ENCODE measurements at places on chromosomes 7 and 10.
A peak's percentile ranks its signal among the peaks of the same experiment; 100 is the strongest.

DNA sequence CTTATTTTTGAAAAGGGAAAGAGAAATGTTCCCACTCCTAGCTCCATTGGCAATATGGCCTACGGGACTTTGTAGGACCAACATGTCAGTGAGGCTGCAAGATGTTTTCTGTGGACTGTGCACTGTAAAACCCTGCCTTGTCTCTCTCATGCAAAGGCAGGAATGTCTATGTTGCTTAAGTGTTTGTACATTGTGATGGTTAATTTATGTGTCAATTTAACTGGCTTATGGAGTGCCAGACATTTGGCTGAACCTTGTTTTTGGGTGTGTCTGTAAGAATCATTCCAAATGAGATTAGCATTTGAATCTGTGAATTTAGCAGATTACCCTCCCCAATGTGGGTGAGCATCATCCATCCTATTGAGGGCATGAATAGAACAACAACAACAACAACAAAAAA lies 4.1 kb upstream of the PCLO start:
- no peak for DNase-seq

DNA sequence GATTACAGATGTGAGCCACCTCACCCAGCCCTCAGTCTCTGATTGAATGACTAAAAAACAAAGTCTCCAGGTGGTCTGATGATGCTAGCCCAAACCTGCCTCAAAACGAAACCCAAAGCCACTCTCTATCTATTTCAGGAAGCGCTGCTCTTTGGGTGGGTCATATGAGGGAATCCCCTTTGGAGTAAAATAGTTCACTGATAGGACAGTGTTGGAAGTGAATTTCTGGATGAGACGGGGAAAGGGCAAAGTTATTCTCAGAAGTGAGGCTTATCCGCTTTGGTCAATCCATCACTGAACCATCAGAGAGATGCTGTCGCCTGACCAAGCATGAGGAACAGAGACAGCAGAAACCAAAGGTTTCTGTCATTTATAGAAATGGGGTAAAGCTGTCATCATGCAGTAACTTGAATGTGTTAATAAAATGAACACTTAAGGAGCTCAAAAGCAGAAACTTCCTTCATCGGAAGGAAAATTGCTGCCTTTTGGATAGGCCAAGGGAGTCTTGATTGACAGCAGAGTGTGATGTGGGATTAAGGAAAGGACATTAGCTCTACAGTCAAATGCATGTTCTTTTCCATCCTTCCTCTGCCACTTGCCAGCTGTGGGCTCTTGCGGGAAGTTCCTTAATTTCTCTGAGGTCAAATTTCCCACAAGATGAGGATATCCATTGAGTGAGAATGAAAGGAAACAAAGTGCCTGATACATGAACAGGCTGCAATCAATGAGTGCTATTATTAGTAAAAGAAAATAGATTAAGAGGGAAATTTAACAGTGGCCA lies 64.9 kb upstream of the C1QL3 start:
- no peak for DNase-seq

DNA sequence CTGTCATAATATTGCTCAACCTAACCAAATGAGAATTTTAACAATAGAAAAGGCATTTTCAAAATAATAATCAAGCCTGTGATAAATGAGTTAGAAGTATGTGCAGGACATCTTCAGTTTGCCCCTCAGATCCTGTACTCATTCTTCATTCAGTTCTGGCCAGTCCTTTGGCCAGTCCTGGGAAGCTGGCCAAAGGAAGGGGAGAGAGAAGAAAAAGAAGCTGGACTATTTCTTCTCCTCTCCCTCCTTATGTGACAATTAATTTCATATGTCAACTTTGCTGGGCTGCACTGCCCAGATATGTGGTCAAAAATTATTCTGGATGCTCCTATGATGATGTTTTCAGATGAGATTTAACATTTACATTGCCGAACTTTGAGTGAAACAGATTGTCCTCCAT lies 31.6 kb upstream of the ITGB8 start:
- DNase-seq, result no peak

DNA sequence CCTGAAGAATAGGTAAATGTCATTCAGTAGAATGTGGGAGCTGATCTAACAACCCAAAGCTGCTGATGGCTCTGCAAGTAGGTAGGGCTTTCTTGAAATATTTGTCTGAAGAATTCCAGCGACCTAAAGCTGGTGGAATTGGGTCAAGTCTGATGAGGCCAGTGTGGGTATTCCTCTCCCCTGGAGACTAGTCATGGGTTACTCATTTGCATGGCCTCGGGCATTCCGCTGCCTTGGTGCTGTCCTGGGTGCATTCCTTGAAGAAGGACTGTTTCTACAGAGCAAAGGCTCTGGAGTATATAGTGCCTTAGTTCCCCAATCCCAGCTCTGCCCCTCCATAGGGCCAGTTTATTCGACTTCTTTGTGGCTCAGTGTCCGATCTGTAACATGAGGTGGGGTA lies 19.2 kb downstream of the PDK4 start:
- no peak for DNase-seq

GRCh38 chr10:117617086-117617485 lies 74.5 kb downstream of the EMX2 start:
- DNase-seq, result no peak

DNA sequence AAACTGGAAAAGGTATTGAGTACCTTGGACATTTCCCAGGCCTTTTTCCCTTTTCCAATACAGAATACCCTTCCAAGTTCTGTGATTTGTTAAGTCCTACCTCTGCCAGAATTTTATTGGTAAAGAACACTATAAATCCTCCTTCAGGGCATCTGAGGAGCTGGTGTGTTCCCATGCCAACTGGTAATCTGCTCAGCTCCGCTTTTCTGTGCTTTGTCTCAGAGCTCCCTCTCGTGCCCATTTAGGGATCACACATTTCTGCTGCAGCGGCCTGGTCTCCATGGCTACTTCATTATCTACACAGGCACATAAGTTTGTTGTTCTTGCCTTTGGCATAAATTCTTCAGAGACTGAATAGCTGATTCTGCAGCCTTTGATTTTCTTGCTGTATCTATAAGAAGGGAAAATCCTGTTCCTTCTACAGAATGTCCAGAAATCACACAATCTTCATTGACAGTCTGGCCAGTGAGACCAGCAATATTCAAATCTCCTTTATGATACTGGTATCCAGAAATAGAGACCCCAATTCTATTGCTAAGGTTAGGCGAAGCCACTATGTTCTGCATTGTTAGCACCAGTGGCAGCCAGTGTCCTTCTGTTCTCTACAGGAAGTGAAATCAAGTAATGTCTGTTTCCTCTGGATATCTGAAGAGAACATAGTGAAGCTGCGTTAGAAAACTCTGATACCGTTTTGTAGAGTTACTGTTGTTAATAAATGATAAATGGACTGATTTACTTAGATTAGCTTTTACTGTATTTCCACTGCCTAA lies 51.9 kb downstream of the DENND11 start:
- DNase-seq, result peak; percentile 51

DNA sequence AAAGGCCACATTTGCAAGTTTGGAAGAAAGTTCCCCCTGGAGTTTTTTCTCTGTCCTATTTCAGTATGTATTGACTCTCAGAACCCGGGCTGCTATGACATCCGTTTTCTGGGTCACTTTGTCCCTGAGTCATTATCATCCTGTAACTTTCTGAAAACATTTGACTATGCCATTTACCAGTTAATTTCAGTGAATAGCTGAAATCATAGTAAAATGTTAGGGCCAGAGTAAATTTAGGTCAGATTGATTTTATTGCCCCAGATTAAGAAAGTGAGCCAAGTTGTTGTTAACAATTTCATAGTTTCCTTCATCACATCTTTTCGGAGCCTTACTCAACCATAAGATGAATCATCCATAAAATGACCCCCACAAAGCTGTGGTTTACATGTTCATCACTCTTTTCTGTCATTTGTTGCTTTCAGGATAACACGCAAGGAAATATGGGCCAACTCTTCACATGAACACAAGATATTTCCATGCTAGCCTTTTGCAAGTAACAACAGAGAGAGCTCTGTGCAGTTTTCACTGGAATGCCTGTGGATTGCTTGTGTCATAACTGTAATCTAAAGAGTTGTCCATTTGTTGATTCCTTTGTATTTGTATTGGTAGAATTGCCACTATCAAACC lies 3.9 kb upstream of the MACC1 start:
- DNase-seq, result no peak

DNA sequence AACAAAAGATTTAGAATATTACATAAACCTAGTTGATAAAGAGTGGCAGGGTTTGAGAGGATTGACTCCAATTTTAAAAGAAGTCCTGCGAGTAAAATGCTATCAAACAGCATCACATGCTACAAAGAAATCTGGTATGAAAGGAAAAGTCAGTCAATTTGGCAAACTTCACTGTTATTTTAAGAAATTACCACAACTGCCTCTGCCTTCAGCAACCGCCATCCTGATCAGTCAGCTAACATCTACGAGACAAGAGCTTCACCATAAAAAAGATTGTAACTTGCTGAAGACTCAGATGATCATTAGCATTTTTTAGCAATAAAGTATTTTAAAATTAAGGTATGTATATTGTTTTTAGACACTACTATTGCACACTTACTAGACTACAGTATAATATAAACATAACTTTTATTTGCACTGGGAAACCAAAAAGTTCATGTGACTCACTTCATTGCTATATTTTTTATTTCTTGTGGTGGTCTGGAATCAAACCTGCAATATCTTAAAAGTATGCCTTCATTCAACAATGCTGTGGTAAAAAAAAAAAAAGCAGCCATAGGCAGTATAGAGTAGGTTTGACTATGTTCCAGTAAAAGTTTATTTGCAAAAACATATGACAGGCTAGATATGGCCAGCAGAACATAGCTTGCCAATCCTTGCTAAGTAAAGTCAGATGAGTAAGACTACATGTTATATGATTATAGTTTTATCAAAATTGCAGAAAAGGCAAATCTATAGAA lies 74.4 kb downstream of the GLCCI1 start:
- no peak for DNase-seq

DNA sequence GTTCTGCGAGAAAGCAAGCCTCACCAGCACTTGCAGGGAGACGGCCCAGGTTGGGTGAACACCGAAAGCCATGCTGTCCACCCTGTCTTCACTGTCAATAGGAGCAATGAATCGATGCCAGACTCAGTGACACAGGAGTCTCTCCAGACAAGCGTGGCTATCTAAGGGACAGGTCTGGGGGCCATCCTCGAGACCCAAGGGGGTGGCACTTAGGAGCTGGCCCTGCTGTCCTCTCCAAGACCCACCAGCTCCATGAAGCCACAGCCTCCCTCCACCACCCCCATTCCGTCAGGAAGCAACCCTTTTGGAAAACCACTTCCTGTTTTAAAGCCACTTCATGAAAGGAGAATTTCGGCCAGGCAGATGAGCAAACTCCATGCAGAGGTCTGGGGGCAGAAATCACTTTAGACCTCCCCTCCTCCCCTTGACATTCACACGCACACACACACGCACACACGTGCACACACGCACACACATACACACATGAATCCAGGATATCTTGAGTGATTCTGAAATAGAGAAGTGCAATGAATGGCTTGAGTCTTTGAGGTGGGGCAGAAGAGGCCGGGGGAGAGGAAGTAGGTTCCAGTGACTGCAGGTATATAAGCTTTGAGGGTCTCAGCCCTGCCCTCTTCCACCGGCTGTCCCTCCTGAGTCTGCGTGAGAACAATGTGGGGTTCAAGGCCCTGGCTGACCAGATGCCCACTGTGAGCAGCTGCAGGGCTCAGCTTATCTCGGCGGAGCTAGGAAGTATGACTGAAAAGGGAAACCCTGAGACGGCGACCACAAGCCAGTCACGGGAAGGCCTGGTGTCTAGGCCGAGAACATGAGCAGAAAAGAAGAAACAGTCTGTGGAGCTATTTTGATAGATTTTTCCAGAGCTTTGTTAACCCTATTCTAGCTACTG lies 25.0 kb downstream of the RGS10 start:
- peak; percentile 64 for DNase-seq

GRCh38 chr7:155533827-155534690 lies 12.3 kb downstream of the CNPY1 start:
- DNase-seq, result peak; percentile 44

DNA sequence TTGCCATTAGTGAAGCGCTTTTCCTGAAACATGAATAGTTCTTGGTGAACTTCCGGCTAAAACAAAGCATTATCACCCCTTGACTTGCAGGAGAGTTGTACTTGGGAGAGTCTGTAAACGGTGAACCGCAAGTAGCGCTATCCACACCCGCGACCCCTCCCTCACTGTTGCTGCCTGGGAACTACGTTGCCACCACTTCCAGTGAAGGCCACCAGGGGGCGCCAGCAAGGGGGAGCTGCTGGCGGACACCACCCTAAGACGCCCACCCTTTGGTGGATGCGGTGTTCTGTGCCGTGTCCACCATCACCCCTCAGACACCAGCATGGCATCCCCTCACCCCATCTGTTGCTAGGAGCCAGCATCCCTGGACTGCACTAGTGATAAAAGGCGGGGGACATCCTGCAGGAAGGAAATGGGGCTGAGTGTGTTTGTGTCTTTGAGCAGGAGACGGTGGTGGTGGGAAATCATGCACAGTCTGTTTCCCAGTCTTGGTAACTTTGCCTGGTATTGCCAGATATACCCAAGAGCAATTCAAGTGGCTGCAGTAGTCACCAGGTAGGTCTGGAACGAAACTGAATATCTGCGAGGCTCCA lies 298.2 kb downstream of the FRMD4A start:
- peak; percentile 59 for DNase-seq

DNA sequence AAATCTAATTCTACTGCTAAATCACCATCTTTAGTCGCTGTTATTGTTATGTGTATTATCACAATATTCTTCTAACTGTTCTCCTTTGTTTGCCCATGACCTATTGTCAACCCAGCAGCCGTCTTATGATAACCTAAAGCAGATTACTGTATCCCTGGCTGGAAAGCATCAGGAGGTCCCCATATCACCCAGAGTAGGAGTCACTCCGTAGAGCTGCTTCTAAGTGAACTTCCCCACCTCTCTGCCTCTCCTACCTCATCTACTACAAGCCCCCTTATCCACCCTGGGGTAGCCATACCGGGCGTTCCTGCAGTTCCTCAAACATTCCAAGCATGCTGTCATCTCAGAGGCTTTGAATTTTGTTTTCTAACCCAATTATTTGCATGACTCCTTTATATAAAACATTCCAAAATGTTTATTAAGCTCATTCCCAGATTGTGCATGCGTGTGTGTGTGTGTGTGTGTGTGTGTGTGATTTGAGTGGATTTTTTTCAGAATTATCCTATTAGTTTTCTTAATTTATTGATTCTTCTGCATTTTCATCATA lies 39.7 kb downstream of the POU6F2 start:
- no peak for DNase-seq

DNA sequence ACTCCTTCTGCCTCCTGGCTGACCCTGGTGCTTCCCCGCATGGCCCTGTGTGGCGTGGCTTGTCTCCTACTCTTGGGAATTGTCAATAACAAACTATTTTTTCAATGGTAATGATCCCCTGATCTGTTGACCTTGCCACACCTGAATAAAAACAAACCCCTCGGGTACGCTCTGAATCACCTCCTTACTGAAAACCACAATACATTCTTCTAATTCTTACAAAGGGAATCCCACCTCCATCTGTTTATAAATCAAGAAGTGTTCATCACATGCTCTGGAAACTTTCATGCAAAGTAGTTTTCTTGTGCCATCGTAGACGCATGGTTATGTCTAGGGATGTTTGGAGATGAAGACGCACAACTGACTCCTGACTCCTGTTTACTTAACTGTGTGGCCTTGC lies 245.8 kb downstream of the FRMD4A start:
- DNase-seq, result no peak
